ENCODE measurements at places on chromosomes 11 and 22.

DNA sequence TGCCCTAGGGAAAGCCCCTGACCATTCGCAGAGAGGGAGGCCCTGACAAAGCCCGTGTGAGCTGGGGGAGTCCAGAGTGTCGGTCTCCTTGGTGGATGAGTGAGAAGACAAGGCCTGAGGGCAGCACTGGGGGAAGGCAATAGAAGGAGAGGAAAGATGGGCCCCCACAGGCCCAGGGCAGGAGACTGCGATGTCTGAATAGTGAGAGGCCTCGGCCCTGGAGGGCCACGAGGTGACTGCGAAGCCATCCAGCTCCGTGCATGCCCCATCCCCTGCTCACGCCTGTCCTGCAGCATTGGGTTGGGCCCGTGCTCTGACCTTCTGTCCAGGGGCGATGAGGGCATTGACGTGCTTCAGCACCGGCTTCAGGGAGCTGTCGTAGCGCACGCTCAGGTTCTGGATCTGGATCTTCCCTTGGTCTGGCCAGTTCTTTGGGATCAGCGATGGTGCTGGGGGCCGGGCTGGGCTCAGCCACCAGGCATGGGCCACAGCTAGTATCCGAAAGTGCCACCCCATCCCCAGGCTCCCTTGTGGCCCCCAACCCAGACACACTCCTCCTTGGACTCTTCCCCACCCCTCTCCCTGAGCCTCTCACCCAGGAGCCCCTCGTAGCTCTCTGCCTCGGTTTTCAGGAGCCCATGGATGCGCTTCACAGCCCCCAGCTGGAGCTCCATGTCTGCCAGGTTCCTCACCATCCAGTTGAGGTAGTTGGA lies 8.3 kb upstream of the KCNJ11 start:
- no peak for DNase-seq

GRCh38 chr11:96763244-96763643 lies 373.4 kb downstream of the JRKL start:
- no peak for DNase-seq

GRCh38 chr11:113420808-113421207 lies 33.2 kb downstream of the ANKK1 start:
- DNase-seq = no peak

- DNase-seq = no peak
Observed at GRCh38 chr11:47393163-47394049, 15.0 kb upstream of the SLC39A13 start.

Data from CD4-positive, alpha-beta memory T cell (primary cell).